ENCODE measurements at places on chromosomes 16 and 17.
A peak's percentile ranks its signal among the peaks of the same experiment; 100 is the strongest.

DNA sequence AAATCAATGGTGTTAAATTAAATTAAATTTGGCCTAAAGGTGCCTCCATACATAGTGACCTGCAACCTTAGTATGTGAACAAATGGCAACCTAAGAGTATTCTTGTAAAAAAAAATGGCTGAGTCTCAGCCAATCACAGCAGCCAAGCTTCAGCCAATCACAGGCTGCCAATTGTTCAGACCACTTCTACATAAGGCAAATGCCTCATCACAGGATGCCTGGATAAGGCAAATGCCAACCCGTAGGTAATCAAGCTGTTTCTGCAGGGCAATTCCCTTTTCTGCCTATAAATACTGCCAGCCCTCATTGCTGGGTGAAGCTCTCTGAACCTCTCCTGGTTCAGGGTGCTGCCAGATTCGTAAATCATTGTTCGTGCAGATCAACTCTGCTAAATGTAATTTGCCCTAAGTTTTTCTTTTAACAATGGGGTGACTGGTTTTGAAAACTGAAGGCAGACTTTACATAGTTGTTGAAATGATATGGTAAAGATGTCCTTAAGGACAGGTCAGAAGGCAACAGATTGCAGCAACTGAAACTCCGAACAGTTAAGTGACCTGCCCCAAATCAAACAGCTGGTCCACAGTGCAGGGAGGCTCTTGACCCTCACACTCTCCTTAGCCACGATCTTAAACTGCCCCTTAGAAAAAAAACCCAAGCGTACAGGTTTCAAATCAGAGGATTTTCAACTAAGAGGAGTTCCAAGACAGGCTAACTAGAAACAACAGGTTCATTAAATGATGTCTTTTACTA, 50.3 kb downstream of the N4BP1 start:
- no peak for DNase-seq

DNA sequence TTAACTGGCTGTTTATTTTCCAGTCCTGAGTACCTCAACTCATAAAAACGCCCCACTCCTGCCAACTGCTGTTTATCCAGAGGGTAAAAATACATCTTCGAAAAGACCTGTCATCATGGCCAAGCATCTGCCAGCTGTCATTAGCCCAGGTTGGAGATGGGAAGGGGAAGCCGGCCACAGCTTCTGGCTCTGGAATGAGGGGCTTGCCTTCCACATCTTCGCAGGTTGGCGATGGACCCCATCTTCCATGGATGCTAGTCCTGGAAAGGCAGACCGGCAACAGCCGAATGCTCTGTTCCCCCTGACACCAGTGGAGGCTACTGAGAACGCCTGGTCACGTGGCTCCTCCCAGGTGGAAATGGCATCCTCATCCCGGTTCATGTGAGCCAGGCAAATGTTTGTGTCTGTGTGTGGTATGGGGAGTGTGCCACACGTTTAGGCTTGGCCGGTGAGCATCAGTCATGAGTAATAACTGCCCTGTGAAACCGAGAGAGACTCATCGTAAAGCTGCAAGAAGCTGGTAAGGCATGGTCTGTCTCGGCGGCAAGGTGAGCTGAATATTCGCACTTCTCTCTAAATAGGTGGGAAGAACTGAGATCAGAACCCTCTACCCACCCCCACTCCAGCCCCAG, 420 bp upstream of the KRTAP17-1 start:
- DNase-seq = no peak

DNA sequence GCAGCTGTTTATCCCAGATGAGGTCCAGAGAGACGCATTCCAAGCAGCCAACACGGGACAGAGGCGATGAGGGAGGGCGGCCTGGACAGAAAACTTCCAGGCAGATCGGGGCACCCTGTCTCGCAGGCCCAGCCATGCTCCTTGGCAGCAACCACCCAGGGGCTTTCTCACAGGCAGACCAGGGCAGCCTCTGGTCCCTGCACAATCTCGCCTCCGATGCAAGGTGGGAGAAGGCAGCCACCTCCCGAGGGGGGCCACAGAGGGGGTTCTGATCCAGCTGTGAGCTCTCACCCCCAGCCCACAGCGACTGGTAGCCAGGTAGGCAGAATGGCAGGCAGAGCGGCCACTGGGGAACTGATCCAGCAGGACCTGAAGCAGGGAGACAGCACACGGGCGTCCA, 48.7 kb downstream of the LMF1 start:
- DNase-seq = no peak

DNA sequence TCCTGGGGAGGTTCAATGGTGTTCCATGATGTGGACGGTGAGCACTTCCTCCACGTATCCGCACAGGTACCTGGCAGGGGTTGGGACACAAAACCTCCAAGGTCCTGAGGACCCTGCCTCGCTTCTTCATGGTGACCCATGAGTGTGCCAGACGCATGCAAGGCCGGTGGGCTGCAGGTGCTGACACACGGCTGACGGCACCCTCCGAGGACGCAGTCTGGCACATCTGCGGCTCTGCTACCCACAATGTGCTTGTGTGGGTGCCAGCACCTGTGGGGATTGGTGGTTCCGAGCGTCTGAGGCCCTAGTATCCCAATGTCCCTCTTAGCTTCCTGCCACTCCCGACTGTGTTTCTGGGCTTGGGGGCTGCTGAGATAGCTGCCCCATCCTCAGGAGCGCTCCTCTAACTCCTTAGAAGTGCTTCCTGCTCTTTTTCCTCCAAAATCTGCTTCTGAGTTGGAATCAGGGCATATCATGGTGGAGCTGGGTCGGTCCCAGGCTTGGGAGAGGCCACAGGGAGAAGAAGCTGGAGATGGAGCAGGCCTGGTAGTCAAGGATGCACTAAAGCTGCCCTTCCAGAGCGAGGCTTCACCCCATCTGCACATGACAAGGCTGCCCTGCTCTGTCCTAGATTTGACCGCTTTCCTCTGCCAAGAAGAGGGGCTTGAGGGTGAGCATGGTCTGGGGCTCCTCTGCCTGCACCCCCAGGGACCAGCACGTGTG, 1.6 kb downstream of the CYGB start:
- DNase-seq = peak; percentile 71

- DNase-seq = no peak
Observed at GRCh38 chr17:32805029-32805976, 71.6 kb downstream of the MYO1D start.

DNA sequence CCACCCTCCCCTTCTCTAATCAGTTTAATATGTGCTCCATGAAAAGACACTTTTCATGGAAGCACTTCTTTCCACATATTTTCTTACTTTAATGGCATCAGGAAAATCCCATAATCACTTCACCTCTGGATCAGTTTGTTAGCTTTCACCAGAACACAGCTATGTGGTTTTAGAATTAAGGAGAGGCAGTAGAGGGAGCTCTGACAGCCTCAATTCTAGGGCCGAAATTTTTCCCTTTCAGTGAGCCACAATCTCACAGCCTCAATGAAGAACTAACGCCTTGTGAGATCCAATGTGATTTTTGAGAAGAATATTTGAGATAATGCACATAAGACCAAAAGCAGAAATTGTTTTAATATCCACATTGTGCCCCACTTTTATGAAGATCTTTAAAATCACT, 1494.0 kb upstream of the CDH8 start:
- DNase-seq = no peak

- DNase-seq = no peak
Observed at GRCh38 chr17:35257208-35257659, 14.4 kb downstream of the SLFN5 start.

- no peak for DNase-seq
Observed at GRCh38 chr17:36545077-36545464, 352 bp downstream of the GGNBP2 start.

DNA sequence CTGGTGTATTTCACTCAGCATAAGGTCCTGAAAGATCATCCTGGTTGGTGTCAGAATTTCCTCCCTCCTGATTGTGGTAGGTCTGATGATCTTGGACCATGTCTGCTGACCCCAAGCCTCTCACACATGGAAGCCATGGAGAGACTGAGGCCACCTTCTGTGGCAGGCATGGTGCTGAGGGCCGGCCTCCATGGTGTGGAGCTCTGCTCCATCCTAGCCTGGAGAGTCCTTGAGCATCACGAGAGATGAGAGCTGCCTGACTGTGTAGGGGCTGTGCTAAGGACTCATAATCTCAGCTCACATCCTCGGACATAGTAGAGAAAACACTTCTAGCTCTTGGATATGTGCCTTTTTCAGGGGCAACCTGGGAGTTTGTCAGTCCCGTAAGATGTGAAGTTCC, 40.6 kb downstream of the MPRIP start:
- no peak for DNase-seq

DNA sequence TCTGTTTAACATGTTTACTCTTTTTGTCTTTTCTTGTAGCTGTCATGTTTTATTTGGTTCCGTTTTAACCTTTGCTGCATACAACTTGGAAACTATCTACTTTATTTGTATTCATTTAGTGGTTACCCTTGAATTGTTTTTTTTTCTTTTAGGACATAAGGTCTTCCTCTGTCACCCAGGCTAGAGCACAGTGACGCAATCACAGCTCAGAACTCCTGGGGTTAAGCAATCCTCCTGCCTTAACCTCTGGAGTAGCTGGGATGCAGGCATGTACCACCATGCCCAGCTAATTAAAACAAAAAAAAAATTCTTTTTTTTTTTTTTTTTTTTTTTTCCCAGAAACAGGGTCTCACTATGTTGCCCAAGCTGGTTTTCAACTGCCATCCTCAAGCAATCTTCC, 29.8 kb upstream of the USP43 start:
- no peak for DNase-seq

DNA sequence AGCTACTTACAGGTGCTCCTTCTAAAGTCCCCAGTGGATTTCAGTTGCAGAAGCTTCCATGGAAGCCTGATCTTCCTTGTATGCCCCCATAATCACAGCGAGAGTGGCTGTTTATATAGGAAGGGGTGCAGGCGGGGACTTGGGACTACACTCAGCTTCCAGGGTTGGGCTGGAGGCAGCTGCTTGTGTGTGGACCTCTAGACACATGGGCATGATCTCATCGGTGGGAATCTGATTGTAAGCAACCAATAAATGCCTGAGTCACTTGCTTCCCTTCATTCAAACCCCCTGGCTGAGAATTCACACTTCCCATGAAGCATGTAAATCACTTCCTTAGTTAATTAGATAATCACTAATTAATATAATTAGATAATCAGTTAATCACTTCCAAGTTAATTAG, 1.0 kb upstream of the KRT20 start:
- DNase-seq = no peak

DNA sequence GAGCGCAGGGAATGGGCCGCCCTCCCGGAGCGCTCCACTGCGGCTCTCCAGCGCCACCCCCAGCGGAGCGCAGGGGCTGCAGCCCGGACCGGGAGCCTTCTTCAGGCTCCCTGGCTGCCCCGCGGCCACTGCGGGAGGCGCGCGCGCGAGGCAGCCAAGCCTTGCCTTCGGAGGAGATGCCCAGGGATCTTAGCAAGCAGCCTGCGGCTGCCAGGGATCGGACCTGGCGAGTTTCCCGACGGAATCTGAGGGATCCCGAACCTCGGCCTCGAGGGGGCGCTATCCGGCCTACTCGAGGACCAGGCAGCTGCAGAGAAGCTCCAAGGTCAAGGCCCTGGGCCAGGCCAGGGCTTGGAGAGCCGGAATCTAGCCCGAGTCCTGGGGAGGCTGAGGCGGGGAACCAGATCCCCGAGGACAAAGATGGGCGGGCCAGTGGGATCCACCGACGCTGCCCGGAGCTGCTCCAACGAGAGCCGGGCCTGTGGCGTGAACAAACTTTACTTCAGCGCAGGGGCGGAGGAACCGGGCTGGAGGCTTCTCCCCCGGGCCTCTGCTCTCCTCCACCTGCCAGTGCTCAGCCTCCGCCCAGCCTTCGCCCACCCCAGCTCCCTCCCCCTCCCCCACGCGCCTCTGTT, at the start of gene IRX6:
Gene IRX6, plus strand, starts transcription at position 567 of the 635 bp plus-strand sequence. CDS start 889 bp downstream, outside the sequence.
- DNase-seq = no peak

GRCh38 chr17:63827002-63827800, at the start of the genes FTSJ3 and PSMC5:
TSS of gene FTSJ3 (minus strand) at chr17:63827663. CDS start at chr17:63826902, 761 bp downstream.
TSS of gene PSMC5 (plus strand) at chr17:63827431. CDS start at chr17:63827491, 60 bp downstream.
- peak; percentile 97 for DNase-seq

GRCh38 chr17:58710948-58711552, 18.6 kb downstream of the RAD51C start:
- no peak for DNase-seq

- no peak for DNase-seq
Observed at GRCh38 chr16:75593825-75594820, 27.9 kb downstream of the GABARAPL2 start.

- no peak for DNase-seq
Observed at GRCh38 chr17:64747938-64748540, 85.9 kb upstream of the SMURF2 start.

- no peak for DNase-seq
Observed at GRCh38 chr16:31198207-31198882, 4.2 kb downstream of the PYCARD start.

GRCh38 chr16:35188288-35189155, 1729.1 kb downstream of the TP53TG3F start:
- DNase-seq = peak; percentile 53

GRCh38 chr17:38870259-38871165, 654 bp downstream of the LASP1 start:
- peak; percentile 88 for DNase-seq

- DNase-seq = no peak
Observed at GRCh38 chr17:17462048-17462824, 14.6 kb upstream of the MED9 start.

GRCh38 chr16:50213939-50214519, 52.3 kb upstream of the ADCY7 start:
- DNase-seq = no peak

GRCh38 chr17:21299981-21300600, 15.6 kb downstream of the MAP2K3 start:
- no peak for DNase-seq

DNA sequence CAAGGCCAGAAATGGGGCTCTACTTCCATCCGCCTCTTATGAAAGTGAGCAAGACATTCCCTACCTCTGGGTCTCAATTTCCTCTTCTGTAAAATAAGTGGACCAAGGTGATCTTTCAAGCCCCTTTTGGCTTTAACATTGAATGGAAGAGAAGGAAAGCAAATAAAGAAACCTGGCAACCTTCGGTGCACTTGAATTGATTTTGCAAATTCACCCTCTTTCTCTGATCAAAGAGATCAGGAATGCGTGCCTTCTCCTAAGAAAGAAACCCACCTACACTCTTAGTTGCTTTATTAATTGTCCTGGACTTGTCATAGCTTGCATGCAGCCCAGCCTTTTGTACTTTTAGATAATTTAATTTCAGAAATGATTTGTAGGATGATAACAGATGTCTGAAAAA, 3.0 kb downstream of the MSI2 start:
- DNase-seq = no peak

DNA sequence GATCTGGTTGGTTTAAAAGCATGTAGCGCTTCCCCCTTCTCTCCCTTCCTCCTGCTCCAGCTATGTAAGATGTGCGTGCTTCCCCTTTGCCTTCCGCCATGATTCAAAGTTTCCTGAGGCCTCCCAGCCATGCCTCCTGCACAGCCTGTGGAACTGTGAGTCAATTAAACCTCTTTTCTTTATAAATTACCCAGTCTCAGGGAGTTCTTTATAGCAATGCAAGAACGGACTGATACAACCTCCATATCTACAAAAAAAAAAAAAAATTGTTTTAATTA, 16.6 kb upstream of the PDXDC1 start:
- DNase-seq = peak; percentile 29

- peak; percentile 82 for DNase-seq
Observed at GRCh38 chr17:8120520-8121406, 2.4 kb upstream of the ALOXE3 start.

DNA sequence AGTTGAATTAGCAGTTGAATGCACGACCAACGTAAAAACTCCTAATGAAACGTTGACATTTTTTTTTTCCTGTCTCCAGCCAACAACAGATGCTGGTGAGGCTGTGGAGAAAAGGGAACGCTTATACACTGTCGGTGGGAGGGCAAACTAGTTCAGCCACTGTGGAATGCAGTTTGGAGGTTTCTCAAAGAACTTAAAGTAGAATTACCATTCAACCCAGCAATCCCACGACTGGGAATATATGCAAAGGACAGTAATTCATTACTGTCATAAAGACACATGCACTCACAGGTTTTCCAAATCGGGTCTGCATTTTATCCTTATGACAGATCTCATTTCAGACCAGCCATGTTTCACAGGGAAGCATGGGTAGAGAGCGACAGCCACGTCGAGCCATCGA, 3.5 kb upstream of the WFDC1 start:
- no peak for DNase-seq

All from coronary artery (tissue), 2 donors.